ENCODE measurements at places on chromosomes 2 and 18.
A peak's percentile ranks its signal among the peaks of the same experiment; 100 is the strongest.

DNA sequence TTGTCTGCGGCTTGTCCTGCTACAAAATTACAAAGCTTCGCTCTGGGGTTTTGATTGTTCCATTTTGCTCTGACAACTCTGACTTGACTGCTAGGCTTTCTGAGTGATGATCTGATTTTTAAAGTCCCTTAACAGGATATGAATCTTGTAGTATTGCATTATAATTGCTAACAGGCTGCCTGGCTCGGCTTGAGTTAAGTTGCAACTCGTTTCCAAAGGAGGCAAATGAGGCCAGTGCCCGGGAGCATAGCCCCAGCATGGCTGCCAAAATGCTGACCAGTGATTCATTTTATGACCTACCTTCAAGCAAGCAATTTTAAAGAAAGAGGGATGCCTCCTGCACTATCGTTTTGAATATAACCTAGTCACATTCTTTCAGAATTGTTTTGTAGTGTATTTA, 135.4 kb downstream of the COL6A3 start:
- H3K27me3 ChIP-seq, result peaks cover 4% of the 10 kb centered on the region
- no peaks in the 10 kb centered on the region for H3K36me3 ChIP-seq
- DNase-seq, result no peak
- no peak overlapping the region for H3K27ac ChIP-seq
- H3K4me3 ChIP-seq, result no peak overlapping the region

DNA sequence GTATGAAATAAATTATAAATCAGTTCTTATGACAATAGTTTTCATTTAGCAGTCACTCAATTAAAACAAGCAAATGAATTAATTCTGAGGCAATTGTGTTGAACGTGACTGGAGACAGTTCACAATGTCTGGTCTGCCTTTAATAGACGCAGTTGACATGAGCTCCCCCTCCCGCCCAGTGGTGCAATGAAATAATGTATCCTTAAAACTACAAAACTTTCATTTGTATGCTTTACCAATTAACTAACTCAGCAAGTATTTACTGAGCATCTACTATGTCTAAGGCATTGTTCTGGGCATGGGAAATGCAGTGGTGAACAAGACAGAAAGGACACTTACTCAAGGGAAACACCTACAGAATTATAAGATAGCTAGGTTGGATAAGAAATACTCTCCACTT, 3.5 kb upstream of the DSC2 start:
- no peaks in the 10 kb centered on the region for H3K36me3 ChIP-seq
- DNase-seq, result no peak
- H3K27ac ChIP-seq, result no peak overlapping the region

GRCh38 chr18:75248426-75249174, 38.0 kb downstream of the TSHZ1 start:
- peak overlapping the region; percentile 82 for H3K27ac ChIP-seq
- H3K36me3 ChIP-seq, result no peaks in the 10 kb centered on the region
- H3K27me3 ChIP-seq, result no peaks in the 10 kb centered on the region
- H3K4me1 ChIP-seq, result peaks cover 33% of the 10 kb centered on the region
- peak overlapping the region; percentile 39 for H3K4me3 ChIP-seq

- H3K4me1 ChIP-seq, result no peaks in the 10 kb centered on the region
- DNase-seq, result no peak
These were observed 256.4 kb downstream of the BCL2 start for GRCh38 chr18:63063171-63063570.

DNA sequence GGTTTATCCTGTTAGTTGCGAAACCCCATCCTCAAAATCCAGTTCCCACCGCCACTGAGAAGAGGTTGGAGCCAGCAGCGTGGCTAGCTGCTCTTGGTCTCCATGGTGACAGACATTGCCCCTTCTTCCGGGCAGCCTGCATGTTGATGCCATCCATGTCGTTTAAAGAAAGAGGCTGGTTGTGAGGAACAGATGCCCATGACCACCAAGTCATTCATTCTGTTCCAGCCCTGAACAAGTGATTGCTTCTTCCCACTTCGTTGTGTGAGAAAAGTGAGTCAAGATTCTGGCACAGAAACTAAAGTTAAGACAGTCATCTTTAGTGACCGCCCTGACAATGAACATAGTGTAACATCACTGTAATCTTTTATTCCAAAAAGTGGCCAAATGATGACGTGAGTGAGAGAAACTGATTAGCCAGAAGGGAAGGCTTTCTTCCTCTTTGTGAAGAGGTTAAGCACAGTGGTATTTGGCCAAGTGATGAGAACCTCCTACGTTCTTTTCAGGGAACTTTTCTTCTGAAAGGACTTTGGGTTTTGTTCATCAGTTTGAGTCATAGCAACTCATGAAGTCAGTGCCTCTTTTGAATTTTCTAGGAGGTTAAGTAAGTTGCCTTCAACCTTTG, 272.5 kb downstream of the GALR1 start:
- H3K27ac ChIP-seq, result no peak overlapping the region
- H3K4me3 ChIP-seq, result no peak overlapping the region
- no peaks in the 10 kb centered on the region for H3K36me3 ChIP-seq
- DNase-seq, result no peak
- no peaks in the 10 kb centered on the region for H3K27me3 ChIP-seq
- H3K4me1 ChIP-seq, result no peaks in the 10 kb centered on the region

DNA sequence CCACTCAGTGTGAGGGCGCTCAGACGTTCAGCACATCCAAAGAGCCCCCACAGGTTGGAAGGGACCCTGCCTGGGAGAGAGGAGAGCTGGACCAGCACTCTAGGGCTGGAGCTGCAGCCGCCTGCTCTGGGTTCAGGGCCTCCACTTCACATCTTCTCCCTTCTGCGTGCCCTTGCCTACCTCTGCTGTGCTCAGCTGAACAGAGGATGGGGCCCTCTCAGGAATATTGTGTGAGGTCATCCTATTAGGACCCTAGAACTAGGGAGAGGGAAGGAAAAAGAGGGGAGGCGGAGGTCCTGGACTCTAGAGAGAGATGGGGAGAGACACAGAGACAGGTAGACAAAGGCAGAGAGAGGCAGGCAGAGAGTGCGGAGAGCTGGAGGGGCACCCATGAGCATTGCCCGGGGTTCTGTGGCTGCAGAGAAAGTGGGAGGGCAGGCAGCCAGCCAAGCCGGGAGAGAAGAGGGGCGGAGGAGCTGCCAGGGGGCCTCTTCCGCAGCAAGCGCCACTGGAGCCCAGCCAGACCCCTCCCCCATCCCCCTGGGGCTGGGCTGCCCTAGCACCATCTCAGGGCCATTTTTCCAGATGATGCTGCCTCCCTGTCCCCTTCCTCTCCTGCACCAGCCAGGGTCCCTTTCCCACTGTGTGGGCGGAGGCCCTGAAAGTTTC, 8.3 kb upstream of the TNS1 start:
- no peak for DNase-seq
- H3K27me3 ChIP-seq, result peaks cover 77% of the 10 kb centered on the region
- H3K4me1 ChIP-seq, result peaks cover 17% of the 10 kb centered on the region
- H3K4me3 ChIP-seq, result peak overlapping the region; percentile 15
- H3K27ac ChIP-seq, result no peak overlapping the region
- H3K36me3 ChIP-seq, result no peaks in the 10 kb centered on the region

DNA sequence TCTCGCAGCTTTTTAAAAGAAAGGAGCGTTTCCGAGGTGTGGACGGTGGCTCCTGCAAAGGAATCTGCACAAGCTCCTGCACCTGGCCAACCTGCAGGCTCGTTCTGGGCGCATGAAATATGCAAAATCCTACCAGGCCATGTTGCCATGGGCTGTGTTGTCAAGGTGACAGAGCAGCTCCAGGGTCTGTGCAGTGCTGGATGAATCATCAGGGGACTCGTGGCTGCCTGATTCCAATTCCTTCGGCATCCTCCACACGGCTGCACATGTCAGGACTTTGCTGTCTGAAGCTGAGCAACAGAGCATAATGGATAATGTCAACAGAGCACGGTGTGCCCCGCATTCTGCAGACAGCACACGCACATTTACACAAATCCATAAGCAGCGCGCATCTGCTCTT, 120.5 kb downstream of the EIPR1 start:
- H3K4me3 ChIP-seq, result no peak overlapping the region
- no peaks in the 10 kb centered on the region for H3K27me3 ChIP-seq
- no peak overlapping the region for H3K27ac ChIP-seq
- no peak for DNase-seq
- H3K4me1 ChIP-seq, result no peaks in the 10 kb centered on the region

GRCh38 chr2:178427458-178427857, 23.5 kb downstream of the PRKRA start:
- H3K4me3 ChIP-seq, result no peak overlapping the region
- no peak overlapping the region for H3K27ac ChIP-seq
- H3K27me3 ChIP-seq, result no peaks in the 10 kb centered on the region
- no peaks in the 10 kb centered on the region for H3K36me3 ChIP-seq
- no peaks in the 10 kb centered on the region for H3K4me1 ChIP-seq

Measured in T-cell (primary cell).